ENCODE measurements at places on chromosomes 16 and 17.
A peak's percentile ranks its signal among the peaks of the same experiment; 100 is the strongest.

GRCh38 chr16:1378804-1379303, 27.1 kb downstream of the GNPTG start:
- DNase-seq: peak; percentile 63

- no peak for DNase-seq
Measured at GRCh38 chr17:81912441-81913309, 1.5 kb upstream of the PCYT2 start.

DNA sequence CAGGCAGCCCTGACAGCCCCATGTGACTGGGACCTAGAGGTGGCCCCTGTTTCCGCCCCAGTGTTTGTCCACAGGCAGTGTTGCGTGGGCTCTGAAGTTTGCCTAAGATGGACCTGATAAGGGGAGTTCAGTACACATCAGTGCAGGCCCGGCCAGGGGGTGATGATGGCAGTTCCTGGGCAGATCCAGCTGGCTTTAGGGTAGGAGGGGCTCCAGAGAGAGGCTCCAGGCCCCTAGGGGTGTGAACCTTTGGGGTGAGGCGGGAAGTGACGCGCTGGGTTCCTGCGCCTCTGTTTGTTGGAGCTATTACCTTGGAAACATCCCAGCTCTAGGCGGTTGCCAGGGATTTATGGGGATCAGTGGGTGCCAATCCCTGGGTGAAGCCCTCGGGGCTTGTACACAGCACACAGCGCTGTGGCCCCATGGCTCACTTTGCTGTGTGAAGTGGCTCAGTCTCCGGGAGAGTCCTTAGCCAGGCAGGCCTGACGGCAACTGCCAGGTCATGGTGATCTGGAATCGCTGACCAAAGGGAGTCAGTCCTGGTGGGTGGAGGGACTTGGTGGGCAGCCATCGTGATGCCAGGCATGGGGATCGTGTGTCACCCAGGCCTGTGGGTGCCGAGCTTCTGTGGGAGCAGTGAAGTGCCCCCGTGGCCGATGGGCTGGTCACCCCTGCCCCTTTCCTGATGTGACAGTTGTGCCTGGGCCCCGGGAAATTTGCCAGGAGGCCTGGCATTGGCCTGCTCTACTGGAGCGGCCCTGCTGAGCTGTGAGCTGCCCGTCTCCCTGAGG, 146.1 kb downstream of the SEC14L1 start:
- no peak for DNase-seq

GRCh38 chr16:89716916-89717687, 3.6 kb downstream of the VPS9D1 start:
- DNase-seq: no peak

DNA sequence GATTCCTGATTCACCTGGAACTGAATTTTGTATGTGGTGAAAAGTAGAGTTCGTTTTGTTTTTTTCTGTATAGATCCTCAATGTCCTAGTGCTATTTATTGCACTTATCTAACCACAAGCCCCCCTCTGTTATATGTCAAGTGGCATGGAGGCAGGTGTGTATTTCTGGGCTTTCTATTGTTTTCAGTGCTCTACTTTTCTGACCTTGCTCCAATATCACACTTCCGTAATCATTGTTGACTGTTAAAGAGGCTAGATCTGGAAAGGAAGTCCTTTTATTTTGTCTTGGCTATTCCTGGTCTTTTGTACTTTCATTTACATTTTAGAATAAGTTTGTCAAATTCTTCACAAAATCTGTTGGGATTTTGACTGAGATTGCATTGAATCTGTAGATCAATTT, 26.8 kb upstream of the FBXO47 start:
- DNase-seq: no peak

DNA sequence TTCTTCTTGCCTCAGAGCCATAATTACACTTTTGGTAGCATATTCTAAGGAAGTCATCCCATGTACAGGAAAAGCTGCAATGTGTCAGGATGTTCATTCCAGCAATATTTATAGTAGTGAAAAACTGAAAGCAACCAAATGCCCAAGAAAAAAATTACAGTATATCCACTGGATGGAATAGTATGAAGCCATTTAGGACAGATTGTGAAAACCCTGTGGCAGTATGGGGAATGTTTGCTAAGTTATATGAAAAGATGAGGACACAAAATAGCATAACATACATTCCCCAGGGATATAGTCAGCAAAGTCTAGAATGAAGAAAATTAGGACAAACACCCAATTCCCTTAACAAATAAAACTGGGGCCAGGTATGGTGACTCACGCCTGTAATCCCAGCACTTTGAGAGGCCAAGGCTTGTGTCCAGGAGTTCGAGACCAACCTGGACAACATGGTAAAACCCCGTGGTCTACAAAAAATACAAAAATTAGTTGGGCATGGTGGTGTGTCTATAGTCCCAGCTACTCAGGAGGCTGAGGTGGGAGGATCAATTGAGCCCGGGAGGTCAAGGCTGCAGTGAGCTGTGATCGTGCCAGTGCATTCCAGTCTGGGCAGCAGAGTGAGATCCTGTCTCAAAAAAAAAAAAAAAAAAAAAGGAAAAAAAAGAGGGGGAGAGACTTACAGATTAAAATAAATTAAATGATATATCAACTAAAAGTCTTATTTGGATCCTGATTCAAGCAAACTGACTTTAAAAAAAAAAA, 2.3 kb downstream of the LRRC3C start:
- no peak for DNase-seq

GRCh38 chr17:238071-238963, 56.9 kb upstream of the DOC2B start:
- no peak for DNase-seq

GRCh38 chr17:546456-546855, 168.2 kb downstream of the VPS53 start:
- DNase-seq: no peak

DNA sequence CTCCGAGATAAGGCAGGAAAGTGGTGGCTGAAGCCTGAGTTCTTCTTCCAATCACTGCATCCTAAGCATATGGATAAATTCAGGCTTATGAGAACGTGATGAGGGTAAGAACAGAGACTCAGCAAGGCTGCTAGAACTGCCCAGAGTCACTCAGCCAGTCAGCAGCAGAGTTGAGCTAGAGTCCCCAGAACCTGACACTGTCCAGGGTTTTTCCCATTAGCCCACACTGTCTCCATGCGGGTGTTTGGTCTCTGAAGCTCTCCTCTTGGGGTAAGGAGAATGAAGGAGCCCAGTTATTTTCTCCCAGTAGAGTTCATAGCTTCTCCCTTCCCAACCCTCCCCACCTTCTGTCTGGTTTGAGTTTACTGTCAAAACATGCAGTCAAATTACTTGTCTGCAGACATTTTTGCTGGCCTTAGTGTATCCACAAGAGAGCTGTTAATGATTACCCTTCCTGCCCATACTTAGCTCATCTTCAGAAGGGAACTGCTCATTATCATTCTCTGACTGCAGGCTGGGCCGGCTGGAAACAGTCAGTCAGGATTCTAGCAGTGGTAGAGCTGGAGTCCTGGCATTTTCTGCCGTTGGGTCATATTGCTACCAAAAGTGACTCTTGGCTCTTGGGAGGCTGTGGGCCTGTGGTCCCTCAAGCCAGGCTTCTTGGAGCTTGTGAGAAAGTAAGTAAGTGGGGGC, 460.0 kb downstream of the HS3ST3B1 start:
- DNase-seq: no peak

- DNase-seq: no peak
Measured at GRCh38 chr16:84455031-84455430, 49.4 kb downstream of the MEAK7 start.

- peak; percentile 83 for DNase-seq
Measured at GRCh38 chr16:17404941-17405689, 65.6 kb downstream of the XYLT1 start.

DNA sequence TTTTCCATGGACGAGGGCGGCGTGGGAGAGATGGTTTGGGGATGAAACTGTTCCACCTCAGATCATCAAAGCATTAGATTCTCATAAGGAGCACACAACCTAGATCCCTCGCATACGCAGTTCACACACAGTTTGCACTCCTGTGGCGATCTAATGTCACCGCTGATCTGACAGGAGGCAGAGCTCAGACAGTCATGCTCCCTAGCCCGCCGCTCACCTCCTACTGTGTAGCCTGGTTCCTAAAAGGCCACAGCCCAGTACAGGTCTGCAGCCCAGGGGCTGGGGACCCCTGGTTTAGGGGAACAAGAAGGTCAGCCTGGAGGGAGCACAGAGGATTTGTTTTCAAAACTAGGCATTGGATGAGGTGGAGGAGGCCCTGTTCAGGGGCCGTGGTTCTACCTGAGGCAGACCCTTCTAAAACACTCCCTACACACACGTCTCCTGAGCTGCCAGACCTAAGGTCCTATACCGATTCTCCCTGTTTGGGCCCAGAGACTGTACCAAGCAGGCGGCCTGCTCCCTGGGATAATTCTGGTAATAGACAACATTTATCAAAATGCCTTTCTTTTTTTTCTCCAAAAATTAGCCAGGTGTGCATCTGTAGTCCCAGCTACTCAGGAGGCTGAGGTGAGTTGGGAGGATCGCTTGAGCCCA, 38.6 kb downstream of the AXIN2 start:
- no peak for DNase-seq

DNA sequence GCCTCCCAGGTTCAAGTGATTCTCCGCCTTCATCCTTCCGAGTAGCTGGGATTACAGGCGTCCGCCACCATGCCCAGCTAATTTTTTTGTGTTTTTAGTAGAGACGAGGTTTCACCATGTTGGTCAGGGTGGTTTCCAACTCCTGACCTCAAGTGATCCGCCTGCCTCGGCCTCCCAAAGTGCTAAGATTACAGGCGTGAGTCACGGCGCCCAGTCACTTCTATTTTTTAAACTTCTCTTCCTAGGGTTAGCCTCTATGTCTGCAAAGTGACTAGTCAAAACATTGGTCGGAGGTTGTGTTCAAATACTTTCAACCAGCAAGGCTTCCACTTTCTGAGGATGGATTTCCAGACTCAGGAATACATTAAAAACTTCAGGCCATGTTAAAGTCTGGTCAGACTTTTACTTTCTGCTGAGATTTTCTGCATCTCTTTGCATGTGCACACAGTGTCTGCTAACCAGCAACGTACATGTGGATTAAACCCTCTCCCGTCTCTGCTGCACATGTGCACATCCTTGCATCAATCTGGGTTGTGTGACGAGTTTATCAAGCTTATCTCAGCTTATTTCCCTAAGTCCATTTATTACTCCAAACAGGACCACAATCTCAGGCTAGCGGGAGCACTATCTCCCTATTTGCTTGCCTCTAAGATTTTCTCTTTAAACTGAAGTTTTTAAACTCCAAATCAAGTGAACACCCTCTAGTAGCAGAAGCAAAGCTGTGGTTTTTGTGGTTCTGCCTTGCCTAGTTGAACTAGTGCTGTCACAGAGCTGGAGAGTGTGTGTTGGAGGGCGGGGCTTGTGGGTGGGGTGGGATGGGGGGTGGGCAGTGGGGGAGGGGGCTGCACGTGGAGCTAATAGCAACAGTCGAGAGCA, 525.2 kb upstream of the GOT2 start:
- DNase-seq: no peak

- no peak for DNase-seq
Measured at GRCh38 chr16:27499659-27500055, 50.1 kb downstream of the GTF3C1 start.

- no peak for DNase-seq
Measured at GRCh38 chr17:68627956-68628575, 26.9 kb upstream of the FAM20A start.

DNA sequence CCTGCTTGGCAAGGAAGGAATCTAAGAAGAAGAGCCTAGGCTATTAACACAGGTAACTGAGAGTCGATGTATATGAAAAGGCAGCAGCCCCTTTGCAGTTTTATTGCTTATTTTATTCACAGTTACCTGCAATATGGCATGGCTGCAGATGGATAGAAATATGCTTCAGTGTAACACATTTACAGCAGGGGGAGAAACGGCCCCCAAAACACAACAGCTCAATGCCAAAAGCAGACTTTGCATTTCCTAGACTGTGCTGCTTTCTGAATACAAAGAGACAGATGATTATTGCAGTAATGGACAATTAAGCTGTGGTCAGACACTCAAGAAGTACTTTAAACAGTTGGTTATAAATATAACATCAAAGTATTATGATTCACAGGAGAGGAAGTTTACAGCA, 108.0 kb upstream of the CDH13 start:
- DNase-seq: no peak

DNA sequence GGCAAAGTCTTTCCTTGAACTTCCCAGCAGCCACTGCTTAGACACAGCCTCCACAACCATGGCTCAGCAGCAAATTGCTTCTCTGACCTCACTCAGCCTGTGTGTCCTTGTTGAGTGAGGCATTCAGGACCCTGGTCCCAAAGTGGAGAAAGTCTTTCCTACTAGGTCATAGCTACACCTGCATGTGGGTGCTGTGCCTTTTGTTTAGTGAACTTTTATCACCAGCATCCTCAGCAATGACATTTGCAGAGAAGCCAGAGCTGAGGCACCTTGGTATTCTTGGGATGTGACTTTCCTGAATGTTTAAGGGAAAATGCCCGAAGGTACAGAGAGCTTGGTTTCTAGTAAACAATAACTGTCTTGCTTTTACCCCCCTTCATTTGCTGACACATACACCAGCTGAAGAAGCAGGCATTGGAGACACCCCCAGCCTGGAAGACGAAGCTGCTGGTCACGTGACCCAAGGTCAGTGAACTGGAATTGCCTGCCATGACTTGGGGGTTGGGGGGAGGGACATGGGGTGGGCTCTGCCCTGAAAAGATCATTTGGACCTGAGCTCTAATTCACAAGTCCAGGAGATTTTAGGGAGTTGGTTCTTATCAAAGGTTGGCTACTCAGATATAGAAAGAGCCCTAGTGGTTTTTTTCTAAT, 20.9 kb upstream of the STH start:
- no peak for DNase-seq

DNA sequence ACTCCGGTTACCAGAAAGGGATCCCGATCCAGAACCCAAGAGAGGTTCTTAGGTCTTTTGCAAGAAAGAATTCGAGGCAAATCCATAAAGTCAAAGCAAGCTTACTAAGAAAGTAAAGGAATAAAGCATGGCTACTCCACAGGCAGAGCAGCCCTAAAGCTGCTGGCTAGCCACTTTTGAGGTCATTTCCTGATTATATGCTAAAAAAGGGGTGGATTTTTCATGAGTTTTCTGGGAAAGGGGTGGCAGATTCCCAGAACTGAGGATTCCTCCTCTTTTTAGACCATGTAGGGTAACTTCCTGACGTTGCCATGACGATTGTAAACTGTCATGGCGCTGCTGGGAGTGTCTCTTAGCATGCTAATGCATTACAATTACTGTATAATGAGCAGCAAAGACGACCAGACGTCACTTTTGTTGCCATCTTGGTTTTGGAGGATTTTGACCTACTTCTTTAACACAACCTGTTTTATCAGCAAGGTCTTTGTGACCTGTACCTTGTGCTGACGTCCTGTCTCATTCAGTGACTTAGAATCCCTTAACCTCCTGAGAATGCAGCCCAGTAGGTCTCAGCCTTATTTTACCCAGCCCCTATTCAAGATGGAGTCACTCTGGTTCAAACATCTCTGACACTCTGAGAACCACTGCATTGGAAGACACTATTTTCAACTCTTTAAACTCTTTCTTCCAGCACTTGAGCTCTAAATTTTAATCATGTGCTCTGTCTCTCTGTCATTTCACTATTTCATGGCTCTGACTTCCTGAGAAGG, 203.6 kb upstream of the CACNG3 start:
- no peak for DNase-seq

Data from right forelimb (tissue), 1 donor.